CD4-positive, alpha-beta T cell treated with Interleukin-15 for 4 hours (primary cell): ENCODE measurements at places on chromosomes 11 and 22.

- no peak for DNase-seq
These were observed 2.5 kb upstream of the IFITM10 start for GRCh38 chr11:1752907-1753228.

DNA sequence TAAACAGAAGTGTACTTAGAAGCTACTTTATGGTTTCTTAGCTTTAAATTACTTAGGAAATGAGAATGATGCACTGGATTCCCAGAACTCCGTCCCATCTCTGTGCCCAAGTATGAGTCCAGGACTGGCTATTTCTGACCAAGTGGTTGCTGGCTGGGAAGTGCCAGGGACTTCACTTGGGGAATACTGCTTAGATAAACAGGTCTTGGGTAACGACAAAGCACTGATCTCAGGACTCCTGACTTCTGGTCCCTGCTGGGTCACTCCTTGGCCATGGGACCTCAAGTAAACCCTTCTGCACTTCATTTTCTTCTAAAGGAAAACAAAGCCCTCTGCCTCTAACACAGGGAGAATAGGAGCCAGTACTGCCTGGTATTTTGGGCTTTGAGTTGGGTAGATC is 27.9 kb downstream of the ABTB2 start:
- no peak for DNase-seq

- no peak for DNase-seq
These were observed 130.9 kb downstream of the KIF18A start for GRCh38 chr11:27977031-27977430.

GRCh38 chr11:114131461-114131864 is 72.0 kb downstream of the ZBTB16 start:
- peak; percentile 20 for DNase-seq

DNA sequence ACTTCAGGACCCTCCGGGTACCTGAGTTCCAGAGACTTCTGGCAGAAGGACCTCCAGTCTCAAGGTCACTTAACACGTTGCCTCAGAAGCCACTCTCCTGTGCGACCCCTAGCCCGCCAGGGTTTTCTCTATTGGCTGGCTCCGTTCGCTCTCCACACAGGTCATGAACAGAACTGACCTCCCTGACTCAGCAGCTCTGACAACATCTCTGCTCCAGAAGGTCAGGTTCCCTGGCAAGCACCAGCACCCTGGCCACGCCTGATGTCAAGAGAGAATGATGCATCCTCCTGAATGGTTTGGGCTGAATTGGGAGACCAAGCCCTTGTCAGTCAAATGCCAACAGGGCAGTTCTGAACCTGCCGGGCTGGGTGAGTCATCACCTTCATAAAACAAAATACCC is 84.3 kb upstream of the TMEM45B start:
- no peak for DNase-seq

GRCh38 chr22:17537155-17537554 is 26.1 kb upstream of the SLC25A18 start:
- no peak for DNase-seq

- DNase-seq: no peak
These were observed 15.2 kb upstream of the OR52K2 start for GRCh38 chr11:4433856-4434255.

- DNase-seq: peak; percentile 50
These were observed at the start of gene BCO2 for GRCh38 chr11:112174789-112175598. TSS of gene BCO2 (plus strand) at chr11:112175512. CDS start at chr11:112175602, 90 bp downstream.

GRCh38 chr22:22392131-22392530 is 116.4 kb downstream of the ZNF280B start:
- no peak for DNase-seq

DNA sequence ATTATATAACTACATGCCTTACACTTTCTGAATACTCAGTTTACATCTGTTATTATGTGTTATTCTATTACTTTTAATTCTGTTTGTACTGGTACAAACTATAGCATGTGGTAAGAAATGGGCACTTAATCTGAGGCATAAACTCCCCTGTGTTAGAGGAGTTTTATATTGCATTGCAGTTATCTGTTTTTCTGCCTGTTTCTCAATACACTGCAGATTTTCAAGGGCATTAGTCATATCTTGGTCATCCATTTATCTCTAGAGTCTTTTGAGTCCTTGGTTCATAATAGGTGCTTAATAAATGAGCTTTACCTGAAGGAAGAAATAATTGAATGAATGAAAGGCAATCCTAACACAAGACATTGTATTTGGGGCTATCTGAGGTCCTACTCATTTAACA is 182.9 kb upstream of the CTSC start:
- no peak for DNase-seq

DNA sequence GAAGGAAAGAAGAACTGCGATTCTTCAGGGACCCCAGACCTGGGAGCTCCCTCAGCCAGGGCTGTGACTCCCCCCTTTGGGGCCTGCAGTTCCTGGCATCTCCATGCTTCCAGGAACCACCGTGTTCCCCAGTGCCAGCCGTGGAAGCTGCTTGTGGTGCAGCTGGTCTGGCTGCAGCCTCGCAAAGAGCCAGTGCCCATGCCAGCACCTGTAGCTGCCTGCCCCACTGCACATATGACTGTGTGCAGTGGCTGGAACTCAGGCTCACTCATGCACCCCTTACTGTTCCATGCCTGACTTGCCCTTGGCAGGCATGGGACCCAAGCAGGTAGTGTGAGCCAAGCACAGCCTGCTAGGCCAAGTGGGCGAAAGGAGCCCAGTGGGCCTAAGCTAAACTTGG is 401.3 kb downstream of the LRRC4C start:
- no peak for DNase-seq

- no peak for DNase-seq
These were observed 399.2 kb upstream of the NARS2 start for GRCh38 chr11:78973876-78974275.

DNA sequence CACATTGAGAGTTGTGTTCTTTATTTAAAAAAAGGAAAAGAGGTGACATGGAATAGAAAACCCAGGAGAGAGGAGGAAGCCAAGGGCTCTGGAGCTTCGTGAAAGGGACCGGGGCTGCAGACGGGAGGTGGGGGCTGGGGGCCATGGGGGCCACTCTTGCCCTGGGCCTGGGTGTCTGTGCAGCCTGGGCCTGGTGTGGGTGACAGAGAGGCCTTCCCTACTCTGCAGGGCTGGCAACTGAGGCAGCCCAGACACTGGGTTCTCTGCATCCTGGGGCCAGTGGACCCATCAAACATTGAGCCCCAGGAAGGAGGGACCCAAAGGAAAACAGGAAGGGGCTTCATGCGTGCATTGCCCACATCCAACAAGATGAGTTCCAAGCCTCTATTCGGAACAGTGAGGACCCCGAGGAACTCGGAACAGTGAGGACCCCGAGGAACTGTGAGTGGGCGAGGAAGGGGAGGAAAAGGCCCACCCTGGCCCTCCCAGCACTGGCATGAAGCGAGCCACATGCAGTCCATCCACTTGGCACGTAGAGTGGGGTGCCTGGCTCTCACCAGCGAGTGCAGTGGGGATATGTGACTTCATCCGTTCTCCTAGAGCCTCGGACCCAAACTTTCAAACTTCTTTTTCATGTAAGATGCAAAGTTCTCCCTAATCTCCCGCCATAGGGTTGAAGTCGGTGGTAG is 1121.6 kb downstream of the BRD1 start:
- DNase-seq: no peak

DNA sequence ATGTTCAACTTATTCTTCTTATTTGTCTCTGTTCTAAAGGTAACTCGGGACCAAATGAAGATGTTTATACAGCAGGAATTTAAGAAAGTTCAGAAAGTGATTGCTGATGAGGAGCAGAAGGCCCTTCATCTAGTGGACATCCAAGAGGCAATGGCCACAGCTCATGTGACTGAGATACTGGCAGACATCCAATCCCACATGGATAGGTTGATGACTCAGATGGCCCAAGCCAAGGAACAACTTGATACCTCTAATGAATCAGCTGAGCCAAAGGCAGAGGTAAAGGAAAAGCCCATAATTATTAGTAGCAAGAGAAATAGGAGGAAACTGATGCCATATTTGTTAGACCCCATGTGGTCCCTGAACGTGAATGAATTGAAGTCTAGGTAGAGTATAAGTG is 63.3 kb downstream of the TRIM44 start:
- DNase-seq: no peak

DNA sequence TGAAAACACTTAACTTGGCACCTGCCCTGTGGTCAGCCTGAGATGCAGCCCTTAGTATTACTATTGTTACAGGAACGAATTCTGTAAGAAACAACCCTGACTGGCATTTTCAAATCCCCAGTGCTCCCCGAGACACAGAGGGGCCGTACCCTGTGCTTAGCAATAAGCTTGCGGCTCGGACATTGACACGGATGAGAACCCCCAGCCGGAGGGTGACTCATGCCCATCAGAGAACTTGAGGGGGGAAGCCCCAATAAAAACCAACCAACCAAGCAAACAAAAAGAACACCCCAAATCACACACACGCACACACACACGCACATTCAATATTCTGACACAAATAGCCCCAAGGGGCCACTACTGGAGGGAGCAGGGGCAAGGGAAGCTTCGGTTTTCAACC is 63.8 kb downstream of the SHISAL1 start:
- DNase-seq: no peak

DNA sequence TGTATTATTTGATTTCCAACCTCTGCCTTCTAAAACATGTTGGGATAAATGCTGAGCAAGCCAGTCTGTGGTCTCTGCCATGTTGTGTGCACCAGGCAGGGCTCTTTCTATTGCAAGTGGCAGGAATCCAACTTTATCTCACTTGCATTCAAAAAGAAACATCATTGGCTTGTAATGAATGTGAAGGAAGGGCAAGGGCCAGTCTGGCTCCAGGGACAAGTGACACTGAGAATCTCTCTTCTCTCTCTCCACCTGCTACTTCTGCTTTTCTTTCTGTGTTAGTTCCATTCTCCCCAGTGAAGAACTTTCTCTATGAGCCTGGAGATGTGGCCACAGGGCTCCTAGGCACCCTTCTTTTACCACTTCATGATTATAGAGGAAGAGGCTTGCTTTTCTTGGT is 329.9 kb upstream of the NCAM1 start:
- no peak for DNase-seq

DNA sequence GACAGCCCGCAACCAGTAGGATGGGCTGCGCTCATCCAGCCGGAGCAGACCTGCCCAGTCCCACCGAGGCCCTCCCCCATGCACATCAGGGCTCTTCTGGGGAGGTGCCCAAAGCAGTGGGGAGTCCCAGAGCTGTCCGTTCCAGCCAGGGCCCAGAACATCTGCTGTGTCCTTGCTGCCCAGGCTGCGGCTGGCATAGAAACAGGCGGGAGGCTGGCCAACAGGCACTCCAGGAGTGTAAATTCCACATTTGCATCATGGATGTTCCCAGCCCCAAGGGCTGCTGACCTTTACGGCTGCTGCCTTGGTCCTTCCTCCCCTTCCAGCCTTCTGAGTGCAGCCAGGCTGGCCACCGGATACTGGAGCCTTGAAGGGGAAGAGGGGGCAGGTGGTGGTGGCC is 30.0 kb upstream of the SYT7 start:
- DNase-seq: no peak

- DNase-seq: no peak
These were observed 5.8 kb downstream of the POLR2F start for GRCh38 chr22:37959231-37959825.

DNA sequence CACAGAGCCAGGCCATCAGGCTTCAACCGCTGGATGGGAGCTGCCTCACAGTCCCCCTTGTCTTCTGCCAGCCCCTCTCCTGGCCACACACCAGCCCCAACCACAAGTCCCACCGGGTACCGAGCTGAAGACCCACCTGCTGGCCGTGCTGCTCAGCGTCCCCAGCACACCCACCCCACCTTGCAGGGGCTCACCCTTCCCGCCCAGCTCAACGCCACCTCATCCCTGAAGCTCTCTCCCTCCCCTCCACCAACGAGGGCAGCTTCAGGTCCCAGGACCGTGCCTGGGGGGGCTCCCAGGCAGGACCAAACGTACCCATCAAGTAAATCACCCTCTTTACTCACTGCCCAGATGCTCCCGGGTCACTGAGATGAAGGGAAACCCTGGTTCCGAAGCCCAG is 141.0 kb downstream of the CRYBB2 start:
- no peak for DNase-seq

DNA sequence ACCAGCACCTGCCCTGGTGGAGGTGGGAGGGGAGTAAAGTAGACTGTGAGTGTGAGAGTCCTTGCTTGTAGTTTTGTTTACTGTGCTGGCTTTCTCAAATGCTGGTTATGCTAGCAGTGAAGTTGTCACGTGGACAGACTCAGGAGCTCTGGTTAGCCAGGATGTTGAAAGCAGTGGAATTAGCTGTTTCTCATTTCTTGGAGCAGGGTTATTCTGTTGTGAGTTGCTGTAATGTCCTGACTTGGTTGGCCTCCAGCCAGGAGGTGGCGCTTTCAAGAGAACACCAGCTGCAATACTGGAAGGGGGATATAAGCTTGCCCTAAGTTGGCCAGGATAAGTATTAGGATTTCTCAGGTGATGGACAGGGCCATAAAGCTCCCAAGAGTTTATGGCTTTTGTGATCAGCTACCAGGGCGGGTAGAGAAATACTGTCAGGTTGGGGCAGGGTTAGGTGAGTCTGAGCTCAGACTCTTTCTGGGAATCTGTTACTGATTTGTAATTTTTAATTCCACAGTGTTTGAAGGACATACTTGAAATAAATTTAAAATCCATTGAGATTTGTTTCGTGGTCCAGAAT is 13.7 kb downstream of the CYP2D6 start:
- no peak for DNase-seq

DNA sequence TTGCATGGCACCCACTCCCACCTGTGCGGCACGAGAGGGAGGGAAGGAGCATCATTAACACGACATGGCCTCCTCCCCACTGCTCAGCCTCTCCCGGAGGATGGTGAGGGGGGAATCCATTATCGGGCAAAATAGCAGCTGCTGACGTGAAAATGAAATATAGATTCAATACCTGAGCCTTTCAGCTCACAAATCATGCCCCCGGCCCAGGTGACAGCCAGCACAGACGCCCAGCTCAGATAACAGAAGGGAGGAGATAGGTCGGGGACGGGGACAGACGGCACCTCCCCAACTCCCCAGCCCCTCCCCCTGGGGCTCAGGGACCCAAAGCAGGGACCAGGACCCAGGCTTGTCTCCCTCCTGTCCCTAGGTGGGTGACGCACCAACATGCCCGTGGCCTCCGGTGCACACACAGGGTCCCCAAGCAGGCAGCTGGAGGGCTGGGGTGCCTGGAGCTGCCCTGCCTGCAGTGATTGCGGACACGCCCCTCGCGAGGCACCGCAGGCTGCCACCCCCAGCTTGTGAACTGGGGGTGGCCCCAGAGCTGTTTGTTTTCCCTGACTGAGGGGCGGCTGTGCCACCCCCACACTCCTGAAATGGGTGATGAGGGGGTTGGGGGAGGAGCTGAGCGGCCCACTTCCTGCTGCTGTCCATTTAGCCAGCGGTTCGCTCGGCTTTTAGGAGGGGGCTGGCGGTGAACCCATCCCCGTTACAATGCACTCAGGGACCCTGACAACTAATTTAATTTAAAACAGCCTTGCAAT is 31.7 kb downstream of the FLRT1 start:
- no peak for DNase-seq

GRCh38 chr11:10474551-10474950 is 19.5 kb downstream of the AMPD3 start:
- no peak for DNase-seq

GRCh38 chr11:26779074-26779865 is 57.4 kb upstream of the SLC5A12 start:
- DNase-seq: no peak

- DNase-seq: peak; percentile 81
These were observed 170.2 kb downstream of the BRD1 start for GRCh38 chr22:49657275-49657973.

- DNase-seq: peak; percentile 66
These were observed 41.4 kb downstream of the DKK3 start for GRCh38 chr11:11966826-11967668.

GRCh38 chr11:120244476-120245365 is 4.8 kb downstream of the POU2F3 start:
- DNase-seq: no peak

GRCh38 chr22:29741926-29742325 is 22.1 kb downstream of the CABP7 start:
- no peak for DNase-seq

GRCh38 chr11:119717839-119718534 is 11.0 kb downstream of the NECTIN1 start:
- DNase-seq: no peak
